ENCODE measurements at places on chromosomes 12 and 14.

- DNase-seq: no peak
Measured at GRCh38 chr12:84276215-84276614, 636.4 kb downstream of the SLC6A15 start.

GRCh38 chr12:1047898-1048660, 57.1 kb downstream of the ERC1 start:
- no peak for DNase-seq

- no peak for DNase-seq
Measured at GRCh38 chr12:105804591-105805265, 334.0 kb downstream of the NUAK1 start.

DNA sequence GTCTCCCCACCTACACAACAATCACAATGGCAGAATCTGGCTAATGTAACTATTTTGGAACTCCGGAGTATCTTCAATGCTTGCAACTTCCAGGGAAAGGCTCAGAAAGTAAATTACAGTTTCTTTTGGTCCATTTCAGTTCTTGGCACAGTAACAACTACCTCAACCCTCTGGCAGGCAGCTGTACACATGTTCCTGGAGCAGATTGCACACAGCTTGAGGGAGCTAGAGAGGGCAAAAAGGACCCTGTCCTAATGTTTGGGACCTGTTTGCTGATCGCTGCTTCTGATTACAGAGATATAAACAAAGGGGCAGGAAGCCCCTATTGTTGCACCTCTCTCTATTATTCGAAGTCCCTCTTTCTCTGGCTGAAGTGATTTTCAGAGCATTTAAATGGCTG, 35.2 kb upstream of the SLC38A1 start:
- no peak for DNase-seq

DNA sequence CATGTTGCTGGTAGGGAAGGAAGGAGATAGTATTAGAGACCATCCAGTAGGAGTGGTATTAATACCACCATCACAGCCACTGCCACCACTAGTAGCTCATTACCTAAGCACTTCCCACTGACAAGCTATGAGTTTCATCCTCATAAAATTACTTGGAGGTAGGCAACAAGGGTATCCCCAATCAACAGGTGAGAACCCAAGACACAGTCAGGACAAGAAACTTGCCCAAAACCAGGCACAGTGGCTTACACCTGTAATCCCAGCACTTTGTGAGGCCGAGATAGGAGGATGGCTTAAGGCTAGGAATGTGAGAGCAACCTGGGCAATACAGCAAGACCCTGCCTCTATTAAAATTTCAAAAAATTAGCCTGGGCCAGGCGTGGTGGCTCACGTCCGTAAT, 5.5 kb downstream of the ADCY6 start:
- no peak for DNase-seq

GRCh38 chr14:22848351-22849164, 12.2 kb downstream of the MMP14 start:
- DNase-seq: no peak

- DNase-seq: no peak
Measured at GRCh38 chr12:3775385-3776035, 22.6 kb upstream of the CRACR2A start.

- DNase-seq: no peak
Measured at GRCh38 chr12:92233346-92234015, 87.8 kb upstream of the BTG1 start.

All from stimulated activated CD8-positive, alpha-beta memory T cell treated with anti-CD3 and anti-CD28 coated beads, Interleukin-7, amount 100 ng/mL, for 24 hours (primary cell).